OCI-M1 (cell line): ENCODE measurements at places on chromosomes 7 and 10.

- no peak for DNase-seq
Measured at GRCh38 chr7:55132890-55133551, 114.2 kb downstream of the EGFR start.

DNA sequence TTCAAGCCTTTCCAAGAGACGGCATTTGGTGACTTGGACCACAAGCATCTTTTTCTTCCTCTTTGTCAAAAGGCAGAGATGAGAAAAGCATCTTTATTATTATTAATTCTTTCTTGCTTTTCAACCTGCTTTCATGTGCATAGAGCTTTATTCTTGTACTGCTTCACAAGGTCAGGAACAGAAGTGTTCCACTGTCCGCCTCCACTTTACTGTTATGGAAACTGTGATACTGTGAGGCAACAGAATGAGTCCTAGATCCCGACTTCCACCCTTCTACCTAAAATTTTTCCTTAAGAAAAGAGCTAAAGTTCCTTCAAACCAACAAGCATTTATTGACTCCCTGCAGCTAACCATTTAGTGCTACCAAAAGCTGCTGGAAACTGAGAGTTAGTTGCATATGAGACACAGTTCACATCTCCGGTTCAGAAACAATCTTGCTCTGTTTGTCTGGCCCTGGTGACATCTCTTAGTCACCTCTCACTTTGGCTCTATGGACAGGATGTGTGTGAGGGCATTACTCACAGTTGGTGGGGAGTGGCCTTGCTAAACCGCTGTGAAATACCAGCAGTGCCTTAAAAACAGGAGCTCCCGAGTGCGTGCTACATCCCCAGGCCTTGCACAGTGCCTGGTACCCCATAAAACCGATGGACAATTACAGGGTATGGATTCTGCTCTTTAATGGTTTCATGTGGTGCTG is 77.1 kb upstream of the TRIL start:
- DNase-seq, result no peak

- no peak for DNase-seq
Measured at GRCh38 chr7:94908323-94909178, 1.2 kb downstream of the PPP1R9A start.

GRCh38 chr7:157713591-157713990 is 376.8 kb downstream of the DNAJB6 start:
- DNase-seq, result no peak

GRCh38 chr10:116470768-116471415 is 43.2 kb downstream of the PNLIPRP3 start:
- DNase-seq, result peak; percentile 43

DNA sequence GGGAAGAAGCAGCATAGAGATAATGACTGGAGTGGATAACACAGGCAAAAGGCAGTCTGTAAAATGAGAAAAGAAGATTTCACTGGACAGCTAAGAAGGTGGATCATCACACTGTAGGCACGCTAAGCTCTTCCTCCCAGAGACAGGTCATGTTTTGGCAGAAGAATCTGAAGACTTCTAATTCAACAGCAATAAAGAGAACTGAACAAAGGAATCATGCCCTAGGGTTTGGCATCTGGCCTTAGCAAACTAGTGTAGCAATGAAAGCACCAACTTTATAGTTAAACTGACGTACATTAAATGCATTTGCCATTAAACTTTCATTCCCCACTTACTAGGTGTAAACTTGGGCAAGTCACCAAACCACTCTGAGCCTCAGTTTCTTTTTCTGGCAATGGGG is 84.4 kb upstream of the SEM1 start:
- no peak for DNase-seq

GRCh38 chr7:130912082-130912861 is 178.3 kb upstream of the KLF14 start:
- DNase-seq, result no peak

DNA sequence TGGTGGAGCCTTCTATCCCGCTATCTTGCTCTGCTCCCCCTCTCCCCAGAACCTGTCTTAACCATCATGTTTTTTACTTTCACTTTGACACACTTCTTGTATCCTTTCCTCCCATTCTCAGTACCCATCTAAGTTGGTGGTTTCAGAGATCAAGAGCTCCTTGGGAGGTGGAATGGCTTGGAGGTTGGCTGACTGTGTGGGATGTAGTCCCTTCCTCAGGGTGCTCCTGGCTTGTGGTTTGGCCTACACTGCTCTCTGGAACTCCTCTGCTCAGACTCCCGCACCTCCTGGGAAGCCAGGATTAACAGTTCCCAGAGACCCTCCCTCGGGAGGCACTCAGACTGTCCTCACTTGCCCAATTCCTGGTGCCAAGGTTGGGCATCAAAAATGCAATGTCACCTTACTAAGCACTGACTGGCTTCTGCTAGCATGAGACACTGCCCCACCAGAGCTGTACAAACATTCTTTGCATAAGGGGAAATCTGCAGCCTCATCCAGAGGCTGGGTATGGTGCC is 93.1 kb upstream of the NAMPT start:
- peak; percentile 34 for DNase-seq

GRCh38 chr7:91031757-91032156 is 232.5 kb upstream of the FZD1 start:
- no peak for DNase-seq

DNA sequence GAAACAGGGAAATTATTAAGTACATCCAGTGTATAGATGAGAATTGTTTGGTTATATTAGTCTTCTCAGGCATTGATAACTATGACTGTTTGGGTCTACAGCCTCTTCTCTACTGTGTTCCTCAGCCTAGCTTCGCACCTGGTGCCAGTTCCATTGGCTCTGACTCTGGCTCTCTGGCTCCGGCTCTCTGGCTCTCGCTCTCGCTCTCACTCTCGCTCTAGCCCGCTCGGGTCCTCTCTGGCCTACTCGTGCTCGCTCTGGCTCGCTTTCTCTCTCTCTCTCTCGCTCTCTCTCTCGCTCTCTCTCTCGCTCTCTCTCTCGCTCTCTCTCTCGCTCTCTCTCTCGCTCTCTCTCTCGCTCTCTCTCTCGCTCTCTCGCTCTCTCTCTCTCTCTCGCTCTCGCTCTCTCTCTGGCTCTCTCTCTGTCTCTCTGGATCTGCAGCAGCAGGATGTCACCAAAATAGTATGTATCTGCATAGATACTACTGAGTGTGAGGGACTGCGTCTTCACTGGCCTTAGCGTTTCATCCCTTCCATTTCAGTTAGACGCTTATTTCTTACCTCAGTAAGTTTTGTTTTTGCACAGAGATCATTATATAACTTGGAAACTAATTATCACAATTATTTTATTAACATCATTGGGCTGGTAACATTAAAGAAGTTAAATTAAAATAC is 6.5 kb upstream of the SSBP1 start:
- DNase-seq, result no peak

DNA sequence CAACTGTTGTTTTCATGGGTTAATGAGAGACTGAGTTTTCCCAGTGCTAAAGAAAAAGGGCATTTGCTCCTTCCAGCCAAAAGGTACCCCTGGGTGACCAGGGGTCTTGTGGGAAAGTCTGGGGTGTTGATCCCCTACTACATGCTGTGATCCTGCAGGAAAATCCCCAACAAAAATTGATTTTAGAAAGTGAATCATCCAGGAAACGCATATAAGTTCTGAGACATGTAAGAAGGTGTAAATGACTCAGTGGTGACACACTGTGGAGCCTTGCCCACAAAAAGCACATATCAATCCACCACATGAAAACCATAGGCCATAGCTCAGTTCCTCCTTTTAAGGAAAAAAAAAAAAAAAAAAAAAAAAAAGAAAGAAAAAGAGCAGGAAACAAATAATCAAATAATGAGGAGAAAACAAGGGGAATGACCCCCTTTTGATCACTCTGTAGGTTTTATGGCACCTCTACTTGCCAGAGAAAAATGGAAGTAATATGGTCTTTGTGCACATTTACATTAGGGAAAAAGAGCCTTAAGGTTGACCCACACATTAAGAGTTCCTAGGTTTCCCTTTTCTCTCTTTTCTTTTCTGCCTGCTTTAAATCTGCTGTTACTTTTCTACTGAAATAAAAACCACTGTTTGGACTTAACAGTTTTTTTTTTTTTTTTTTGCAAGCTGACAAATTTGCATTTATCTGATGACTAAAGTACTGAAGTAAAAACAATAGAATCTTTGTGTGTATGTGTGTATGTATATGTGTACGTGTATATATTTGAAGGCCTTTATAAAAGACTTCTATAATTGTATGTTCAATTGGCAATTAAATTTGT is 386.0 kb downstream of the KIF20B start:
- peak; percentile 84 for DNase-seq

- no peak for DNase-seq
Measured at GRCh38 chr10:3755440-3756359, 29.3 kb downstream of the KLF6 start.

- DNase-seq, result peak; percentile 45
Measured at GRCh38 chr10:71205468-71205867, 6.9 kb upstream of the UNC5B start.

DNA sequence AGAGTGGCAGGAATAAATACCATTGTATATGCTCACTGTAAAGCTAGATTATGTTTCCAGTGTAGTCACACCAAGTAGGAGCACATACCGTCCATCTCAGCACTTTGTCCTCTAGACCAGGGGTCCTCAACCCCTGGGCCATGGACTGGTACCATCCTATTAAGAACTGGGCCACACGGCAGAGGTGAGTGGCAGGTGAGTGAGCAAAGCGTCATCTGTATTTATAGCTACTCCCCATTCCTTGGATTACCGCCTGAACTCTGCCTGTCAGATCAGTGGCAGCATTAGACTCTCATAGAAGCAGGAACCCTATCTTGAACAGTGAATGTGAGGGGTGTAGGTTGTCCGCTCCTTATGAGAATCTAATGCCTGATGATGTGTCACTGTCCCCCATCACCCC is 735.3 kb downstream of the MAGI2 start:
- DNase-seq, result no peak

DNA sequence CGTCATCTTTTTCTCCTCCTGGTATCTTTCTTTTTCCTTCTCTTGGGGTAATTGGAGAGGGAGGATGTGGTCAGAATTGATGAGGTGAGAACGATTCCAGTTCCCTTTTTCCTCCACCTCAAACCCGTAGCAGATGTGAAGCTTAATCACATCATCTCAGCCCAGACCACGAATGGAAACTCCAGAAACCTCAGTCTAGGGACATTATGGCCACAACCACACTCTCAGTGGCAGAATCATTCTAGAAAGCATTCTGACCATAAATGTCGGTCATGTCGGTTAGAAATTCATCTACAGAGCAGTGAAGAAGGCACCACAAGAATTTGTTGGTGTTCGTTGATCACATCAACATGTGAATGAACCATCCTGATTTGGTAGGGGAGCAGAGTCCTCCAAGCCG is 78.7 kb downstream of the GATA3 start:
- DNase-seq, result peak; percentile 81

DNA sequence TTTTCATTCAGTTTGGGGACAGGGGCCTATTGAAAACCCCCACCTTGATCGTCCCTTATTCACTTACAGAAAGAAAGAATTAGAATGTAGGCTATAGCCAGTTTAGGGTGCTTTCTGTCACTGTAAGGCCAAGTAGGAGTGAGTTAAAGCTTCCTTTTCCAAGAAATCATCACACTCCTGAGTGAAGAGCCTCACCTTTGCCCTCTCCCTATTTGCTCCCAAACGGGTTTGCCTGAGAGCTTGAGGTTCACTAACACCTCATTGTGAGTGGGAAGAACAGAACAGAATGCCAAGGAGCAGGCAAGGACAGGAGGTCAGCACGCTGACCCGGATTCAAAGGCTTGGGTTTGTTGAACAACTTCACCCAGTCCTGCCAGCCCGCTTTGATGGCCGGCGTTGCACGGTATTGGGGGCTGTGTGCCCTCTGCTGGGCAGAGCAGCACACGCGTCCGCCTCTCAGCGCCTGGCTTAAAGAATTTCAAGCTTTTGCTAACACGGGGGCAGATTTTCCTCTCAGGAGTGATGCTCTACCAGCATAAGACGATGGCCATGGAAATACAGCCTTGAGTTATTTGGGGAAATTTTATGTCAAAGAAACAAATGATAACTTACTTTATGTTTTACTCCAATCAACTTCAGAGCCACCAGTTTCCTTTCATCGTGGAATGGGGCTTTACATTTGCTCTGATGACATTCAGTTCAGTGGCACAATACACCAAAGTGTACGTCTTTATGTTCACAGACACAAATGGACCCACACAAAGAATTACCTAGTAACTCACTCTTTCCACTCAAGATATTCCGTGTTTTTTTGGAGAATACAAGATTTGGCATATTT is 470.0 kb downstream of the SUGCT start:
- DNase-seq, result peak; percentile 70

DNA sequence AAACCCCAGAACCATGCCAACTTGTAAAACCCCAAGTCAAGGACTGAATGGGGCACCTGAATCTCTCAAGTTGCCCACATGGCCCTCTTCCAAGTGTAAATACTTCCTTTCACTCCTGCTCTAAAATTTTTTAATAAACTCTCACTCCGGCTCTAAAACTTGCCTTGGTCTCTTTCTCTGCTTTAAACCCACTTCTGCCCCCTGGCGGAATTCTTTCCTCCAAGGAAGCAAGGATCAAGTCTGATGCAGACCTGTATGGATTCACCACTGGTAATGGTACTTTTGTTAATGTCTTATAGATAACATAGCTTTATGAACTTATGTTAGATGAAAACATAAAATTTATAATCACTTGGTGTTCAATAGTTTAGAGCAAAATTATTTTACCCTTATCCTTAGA is 33.8 kb downstream of the SLC16A9 start:
- peak; percentile 47 for DNase-seq

DNA sequence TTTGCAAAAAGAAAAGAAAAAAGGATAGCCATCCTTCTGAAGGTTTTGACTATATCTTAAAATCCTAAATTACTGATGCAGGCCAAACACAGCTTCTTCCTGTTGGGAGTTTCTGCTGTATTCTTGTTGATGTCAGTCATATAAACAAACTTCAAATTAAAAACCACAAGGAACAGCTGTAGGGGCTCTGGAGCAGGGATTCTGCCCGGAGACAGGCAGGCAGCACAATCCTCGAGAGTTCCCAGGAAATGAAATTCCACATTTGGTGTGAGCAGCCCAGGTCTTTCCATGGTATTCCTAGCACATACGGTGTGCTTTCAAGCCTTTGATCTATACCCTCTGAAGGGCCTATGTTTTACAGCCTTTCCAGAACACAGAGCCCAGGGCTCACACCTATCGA is 43.2 kb downstream of the INSYN2A start:
- DNase-seq, result no peak

DNA sequence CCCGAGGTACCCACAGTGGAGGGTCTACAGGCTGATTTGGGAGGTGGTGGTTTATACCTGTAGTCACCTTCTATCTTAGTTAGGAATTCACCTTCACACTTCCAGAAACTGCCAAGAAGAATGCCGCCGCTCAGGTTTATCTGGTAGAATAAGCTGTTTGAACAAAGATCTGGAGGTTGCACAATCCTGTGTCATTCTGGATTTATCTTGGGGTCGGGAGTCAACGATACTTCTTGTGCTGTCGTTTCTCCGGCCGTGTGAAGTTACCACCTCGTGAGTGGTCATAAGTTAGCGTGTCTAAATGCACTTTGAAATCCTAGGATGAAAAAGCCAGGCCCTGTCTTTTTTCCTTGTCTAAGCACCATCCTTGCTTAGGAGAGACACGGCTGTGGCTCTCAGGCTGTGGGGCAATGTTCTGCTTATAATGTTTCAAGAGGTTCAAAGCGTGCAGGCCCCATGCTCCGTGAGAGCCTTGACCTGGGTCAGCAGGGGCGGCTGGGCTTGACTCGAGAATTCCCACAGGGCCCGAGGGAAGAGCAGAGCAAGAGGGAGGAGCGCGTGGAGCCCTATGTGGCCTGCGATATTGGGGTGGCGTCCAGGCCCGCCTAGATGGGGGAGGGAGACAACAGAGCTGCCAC is 35.5 kb downstream of the GRIFIN start:
- DNase-seq, result no peak

- no peak for DNase-seq
Measured at GRCh38 chr7:82275342-82275741, 168.2 kb downstream of the CACNA2D1 start.
